ENCODE measurements at places on chromosomes 4 and X.

- DNase-seq = peak; percentile 11
Observed at GRCh38 chr4:105061136-105061696, 85.5 kb upstream of the TET2 start.

DNA sequence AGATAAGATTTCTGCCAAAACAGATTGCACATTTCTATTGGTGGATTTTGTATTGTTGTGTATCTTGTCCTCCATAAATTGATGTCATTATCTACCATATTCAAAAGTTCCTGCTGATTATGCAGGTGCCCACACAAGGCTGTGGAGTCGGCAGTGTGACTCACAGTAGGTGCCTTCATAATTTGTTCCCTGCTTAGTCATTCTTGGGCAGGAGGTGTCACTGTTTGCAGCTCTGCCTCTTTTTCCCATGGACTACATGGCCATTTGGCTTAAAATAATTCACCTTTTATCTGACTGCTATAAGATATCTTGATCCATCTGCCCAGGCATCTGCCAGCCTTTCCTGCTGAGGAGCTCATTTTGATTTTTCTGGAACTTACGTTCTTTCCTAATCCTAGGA, 33.6 kb upstream of the ENPEP start:
- DNase-seq = no peak

GRCh38 chrX:115559672-115560071, 1.3 kb upstream of the PLS3 start:
- no peak for DNase-seq

DNA sequence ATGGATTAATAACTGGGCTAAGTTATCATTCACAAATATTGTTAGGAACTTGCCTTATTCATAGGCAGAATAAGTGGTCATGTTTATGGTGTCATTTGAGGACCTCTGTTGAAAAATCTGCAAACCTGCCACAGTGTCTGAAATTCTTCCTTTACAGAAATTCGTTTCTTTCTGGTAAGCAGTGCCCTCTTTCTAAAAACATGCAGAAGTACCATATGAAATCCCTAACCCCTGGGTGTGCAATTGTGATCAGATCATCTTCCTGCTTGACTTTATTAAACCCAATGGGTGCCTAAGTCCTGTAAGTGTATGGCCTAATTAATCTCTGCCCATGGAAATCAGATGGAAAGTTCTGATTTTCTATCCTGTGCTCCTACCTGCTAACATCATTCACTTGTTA, 4.4 kb upstream of the HTATSF1 start:
- DNase-seq = no peak

DNA sequence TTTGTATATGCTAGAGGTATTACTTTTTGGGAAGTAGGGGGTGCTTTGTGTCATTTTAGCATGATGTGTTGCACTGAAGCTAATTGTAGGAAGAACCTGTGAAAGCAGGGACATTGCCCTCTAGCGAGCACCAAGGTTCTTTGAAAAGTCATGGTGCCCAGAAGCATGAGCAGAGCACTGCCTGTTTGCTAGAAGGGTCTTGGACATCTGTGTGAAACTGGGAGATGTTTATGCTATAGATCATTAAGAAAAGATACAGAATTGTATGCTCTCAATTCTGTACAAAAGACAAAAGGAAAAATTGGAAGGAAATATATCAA, 14.7 kb downstream of the GRPR start:
- no peak for DNase-seq

DNA sequence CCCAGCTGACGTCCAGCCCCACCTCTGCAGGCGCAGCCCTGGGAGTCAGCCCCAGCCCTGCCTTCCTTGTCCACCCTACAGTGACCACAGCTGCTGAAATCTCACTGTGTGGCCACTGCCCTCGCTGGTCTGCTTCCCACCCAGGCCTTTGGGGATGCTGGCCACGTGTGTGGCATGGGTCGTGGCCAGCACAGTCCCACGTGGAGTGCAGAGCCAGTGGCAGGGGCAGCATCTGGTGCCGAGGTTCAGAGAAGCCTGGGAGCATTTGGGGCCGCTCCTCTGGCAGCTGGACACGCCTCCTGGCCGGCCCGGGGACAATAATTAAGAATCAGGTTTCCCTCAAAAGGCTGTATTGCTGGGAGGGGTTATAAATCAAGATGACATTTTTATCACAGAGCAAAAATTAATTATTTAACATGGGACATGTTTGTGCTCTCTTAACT, 92.1 kb downstream of the HMX1 start:
- DNase-seq = no peak

- no peak for DNase-seq
Observed at GRCh38 chr4:186554914-186555827, at the start of gene MTNR1A. Gene MTNR1A (minus strand): TSS chr4:186555567. CDS start chr4:186555365, 202 bp downstream.

- peak; percentile 81 for DNase-seq
Observed at GRCh38 chr4:101419336-101420135, 72.2 kb upstream of the PPP3CA start.

- no peak for DNase-seq
Observed at GRCh38 chr4:113636438-113636818, 125.1 kb downstream of the CAMK2D start.

DNA sequence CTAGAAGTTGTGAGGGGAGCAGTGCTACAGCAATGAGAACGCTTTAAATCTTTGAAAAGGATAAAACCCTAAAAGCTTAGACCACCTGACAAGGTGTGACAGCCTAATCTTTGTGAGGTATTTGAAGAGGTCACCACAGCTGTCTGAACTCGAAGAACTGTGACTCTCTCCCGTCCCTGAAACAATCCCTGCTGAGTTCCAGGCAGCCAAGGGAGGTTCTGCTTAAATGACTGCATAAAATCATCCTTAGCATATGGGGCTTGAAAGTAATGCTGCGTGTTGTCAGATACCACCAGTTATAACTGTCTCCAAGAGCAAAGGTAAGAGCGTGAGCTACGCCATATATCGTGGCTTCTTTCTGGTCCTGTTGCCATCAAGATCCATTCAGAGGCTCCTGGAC, 696.3 kb downstream of the PCDH7 start:
- no peak for DNase-seq

DNA sequence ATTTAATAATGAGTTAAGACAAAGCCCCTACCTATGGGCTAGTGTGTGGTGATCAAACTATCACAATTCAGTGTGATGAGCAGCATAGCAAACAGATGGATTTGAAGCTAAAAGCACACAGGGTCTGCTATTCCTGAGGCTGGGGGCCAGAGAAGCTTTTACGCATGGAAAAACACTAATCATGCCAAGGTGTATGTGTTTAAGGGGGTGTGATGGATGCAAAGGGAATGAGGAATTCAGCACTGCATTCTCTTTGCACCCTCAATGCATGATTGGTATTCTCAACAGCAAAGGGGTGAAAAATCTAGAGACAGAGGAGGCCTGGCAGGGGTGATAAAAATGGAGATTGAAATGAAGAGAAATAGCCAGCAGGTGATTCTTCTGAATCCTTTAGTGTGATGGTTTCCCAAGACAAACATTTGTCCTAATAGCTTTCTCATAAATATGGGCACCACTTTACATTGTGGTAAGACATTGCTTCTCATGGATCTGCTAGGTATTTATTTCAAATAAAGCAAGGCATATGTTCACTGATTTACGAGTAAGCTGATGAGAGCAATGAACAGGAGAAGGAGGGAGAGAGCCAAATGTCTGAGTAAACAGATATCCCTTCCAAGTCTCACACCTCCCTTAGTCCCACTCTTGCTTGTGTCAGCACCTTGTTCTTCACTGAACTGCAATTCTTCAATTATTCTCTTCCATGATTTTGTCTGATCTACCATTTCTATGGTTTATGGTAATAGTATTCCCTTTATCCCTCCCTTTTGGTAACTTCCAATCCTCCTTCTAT, 15.7 kb downstream of the C1QTNF7 start:
- DNase-seq = no peak

DNA sequence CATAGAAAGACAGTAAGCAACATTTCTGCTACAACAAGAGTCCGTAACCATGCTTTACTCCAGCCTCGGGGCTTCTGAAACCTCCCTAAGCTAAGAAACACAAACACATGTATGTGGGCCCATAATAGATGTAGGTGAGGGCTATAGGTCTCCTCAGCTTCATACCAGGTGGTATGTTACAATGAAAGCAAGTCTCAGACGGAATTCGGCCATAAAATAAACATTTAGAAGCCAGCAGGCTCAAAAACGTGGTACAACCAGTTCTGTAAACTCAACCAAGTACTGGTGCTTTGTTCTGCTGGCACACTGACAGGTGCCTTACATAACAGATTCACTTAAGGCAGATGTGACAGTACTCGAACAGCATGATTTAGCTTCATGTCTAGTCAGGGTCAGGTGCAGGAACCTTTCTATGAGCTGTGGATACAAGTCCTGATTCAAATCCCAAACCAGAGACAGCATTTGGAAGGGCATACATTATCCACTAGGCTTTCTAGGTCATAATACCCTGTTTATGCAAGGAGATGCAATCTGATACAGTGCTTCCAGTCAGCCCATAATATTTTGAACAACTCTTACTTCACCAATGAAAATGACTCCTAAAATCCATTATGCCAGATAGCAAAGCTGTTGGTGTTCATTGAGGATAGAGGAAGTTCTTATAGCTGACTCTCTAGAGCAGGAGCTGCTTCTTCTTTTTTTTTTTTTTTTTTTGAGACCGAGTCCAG, 113.8 kb upstream of the ENPP6 start:
- DNase-seq = peak; percentile 17

DNA sequence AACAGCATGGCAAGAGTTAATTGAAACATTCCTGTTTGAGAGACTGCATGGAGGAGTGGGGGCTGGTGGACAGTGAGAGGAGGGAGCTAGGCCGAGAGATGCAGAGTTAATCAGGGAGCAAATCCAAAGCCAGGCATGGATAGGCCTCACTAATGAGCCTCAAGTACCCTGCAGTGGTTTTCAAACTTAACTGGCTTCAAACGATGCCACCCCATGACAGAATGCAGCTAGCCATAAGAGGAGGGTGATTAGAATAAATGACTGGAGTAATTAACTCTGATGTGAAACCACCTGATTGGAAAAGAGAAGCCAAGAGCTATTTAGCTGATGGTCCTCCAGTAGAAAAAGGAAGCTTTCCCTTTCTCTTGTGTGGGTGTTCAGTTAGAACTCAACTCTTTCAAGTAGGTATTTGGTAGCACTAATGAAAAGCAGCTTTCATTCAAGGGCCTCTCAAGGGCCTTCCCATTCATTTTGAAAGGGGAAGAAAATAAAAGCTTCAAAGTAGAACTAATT, 215.4 kb upstream of the MAB21L2 start:
- peak; percentile 85 for DNase-seq

- no peak for DNase-seq
Observed at GRCh38 chrX:30982467-30982866, 89.4 kb downstream of the FTHL17 start.

- no peak for DNase-seq
Observed at GRCh38 chr4:139245590-139245989, 34.4 kb downstream of the MGARP start.

DNA sequence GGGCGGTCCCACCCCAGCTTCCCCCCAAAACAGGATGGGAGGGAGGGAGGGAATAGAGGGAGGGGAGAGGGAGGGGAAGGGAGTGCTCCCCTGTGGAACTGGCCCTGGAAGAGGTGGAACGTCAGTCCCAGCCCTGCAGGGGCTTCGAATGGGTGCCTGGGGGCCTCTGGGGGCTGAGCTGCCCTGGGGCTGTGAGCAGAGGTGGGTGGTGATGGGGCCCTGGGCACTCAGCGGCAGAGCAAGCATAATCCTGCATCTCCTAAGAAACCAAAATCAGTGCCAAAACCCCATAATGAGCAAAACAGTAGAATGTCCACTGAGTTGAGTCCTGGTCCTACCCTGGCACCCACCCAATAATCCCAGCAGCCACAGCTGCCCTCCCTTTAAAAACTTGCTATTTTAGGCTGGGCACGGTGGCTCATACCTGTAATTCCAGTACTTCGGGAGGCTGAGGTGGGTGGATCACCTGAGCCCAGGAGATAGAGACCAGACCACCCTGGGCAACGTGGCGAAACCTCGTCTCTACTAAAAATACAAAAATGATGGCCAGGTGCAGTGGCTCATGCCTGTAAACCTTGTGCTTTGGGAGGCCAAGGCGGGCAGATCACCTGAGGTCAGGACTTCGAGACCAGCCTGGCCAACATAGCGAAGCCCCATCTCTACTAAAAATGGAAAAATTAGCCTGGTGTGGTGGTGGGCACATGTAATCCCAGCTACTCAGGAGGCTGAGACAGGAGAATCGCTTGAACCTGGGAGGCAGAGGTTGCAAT, 11.1 kb downstream of the DOK7 start:
- DNase-seq = no peak

- no peak for DNase-seq
Observed at GRCh38 chr4:143054971-143055370, 129.7 kb upstream of the USP38 start.

DNA sequence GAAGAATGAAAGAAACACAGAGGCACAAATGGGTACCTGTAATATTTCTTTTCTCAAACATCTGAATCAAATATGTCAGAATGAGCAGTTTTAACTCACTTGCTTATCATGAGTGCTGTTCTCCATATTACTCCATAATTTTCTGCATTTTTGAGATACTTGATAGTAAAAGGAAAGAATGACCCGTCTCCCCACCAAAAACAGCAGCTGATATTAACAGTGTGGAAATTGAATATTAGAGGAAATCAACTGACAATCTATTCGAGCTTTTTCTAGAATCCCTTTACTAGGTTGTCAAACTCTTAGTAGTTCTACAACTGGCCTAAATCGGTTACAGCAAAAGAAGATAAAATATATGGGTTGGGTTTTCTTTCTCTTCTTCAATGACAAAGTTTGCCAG, 49.9 kb upstream of the HELT start:
- DNase-seq = no peak

DNA sequence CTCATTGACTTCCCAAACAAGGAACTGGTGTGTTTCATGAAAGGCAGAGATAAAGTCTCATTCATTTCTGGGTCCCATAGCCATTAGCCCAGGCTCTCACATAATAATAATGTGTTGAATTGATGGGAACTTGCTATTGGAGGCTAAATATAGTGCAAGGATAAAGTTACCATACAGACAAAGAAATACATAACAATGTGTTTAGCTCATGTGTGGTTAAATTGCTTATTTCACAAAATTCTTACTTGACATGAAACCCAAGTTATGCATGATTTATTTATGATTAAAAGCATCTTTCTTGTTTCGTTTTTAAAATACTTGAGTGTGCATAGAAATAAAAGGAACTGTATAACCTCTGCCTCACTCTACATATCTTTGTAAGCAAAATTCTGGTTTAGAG, 37.3 kb upstream of the LPAR4 start:
- no peak for DNase-seq

DNA sequence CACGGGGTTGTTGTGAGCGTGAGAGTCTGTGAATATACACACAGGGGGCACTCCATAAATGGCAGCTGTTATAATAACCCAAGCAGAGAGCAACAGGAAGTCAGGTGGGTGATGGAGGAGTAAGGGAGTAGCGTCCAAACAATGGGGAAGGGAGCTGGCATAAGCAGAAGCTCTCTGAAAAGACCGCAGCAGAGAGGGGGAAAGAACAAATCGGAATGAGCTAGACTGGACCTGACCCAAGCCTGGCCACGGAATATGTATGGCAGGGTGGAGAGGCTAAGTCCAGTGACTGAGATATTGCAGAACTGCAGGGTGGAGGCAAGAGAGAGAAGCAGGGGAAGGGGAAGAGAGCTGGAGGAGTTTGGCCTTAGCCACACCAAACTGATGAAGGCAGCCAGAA, 6.5 kb upstream of the GJB1 start:
- DNase-seq = peak; percentile 74

Measured in NCI-H748 treated with DMSO at 0.1 percent for 48 hours (cell line).